ENCODE measurements at places on chromosomes 1 and 21. TPM values are rescaled to one million over a fixed set of nuclear protein-coding genes. Genes with fewer than 3 reads are reported as not detected.

MECR gene
- 19.2 TPM for total RNA-seq

EVA1C gene
- total RNA-seq, result 55.6 TPM

CD53 gene
- total RNA-seq, result not detected

B3GALT6 gene
- 19.0 TPM for total RNA-seq
